ENCODE measurements at places on chromosomes 5 and 9.

- no peak for DNase-seq
Measured at GRCh38 chr5:143215690-143216089, 187.8 kb downstream of the NR3C1 start.

DNA sequence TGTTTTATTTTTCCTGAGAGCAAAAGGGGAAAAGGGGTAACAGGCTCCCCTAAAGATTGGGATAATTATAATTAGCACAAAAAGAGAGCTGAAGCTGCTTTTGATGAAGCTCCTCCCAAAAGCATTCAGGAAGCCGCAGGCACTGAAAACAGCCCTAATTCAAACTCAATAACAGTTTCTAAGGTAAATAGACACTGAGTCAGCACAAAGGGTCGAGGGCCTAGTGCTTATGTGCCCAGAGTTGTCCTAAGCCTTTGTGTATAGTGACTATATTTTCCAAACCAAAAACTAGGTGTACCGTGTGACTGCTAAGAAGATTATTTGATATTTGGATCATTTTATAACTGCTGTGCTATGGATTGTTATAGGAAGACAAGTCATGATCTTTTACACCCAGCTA, 67.7 kb downstream of the HMHB1 start:
- DNase-seq: no peak

- no peak for DNase-seq
Measured at GRCh38 chr5:178560911-178561310, 29.3 kb downstream of the COL23A1 start.

DNA sequence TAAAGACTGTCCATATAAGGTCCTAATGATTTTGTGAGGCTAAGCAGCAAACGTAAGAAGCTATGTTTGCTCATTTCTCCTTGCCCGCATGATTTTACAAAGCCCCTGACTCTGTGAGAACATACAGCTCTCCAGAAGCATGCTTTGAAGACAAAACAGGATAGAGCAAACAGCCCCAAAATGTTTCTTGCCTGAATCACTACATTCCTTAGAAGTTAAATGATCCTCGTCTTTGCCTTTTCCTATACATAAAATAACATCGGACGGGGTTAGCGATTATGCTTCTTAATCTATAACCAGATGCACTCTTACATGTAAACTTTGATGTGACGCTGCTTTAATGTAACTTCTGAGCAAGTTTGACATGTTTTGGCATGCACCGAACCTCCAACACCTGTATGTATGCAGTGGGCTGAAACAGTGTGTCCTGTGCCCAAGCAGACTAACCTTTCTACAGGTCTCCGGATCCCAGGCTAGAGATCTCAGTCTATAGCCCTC, 353.7 kb downstream of the CETN3 start:
- peak; percentile 90 for DNase-seq

DNA sequence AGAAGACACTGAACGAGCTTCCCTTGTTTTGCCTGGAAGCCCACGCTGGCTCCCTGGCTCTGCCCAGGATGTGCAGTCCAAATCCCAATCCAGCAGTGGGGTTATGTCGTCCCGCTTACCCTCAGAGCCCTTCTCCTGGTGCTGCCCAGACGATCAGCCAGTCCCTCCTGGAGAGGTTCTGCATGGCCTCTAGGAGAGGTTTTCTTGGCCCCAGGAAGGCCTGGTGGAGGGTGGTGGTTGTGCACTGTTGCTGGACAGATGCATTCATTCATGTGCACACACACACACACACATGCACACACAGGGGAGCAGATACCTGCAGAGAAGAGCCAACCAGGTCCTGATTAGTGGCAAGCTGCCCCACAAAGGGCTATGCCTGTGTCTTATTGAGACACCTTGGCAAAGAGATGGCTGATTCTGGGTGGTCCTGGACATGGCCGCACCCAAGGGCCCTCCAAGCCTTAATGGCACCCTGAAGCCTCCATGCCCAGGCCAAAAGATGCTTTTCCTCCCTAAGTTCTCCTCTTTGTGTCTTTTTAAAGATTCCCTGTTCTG, 10.5 kb upstream of the OLFM1 start:
- DNase-seq: no peak
